ENCODE measurements at places on chromosomes 4 and X.
A peak's percentile ranks its signal among the peaks of the same experiment; 100 is the strongest.

- no peak for DNase-seq
Measured at GRCh38 chr4:53855581-53856250, 208.7 kb downstream of the CHIC2 start.

DNA sequence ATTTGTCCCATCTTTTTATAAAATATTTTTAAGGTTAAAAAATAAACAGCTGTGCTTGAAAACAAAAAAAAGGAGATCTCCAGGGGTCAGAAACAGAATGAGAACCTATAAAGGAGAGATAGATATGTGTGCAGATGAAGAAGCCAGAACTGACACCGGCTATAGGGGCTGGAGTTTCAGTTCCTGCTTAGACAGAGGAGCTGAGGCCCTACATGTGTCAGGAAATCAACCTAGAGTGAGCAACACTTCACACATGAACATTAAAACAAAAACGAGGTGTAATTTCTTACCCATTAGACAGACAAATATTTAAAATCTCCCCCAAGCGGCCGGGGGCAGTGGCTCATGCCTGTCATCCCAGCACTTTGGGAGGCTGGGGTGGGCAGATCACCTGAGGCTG is 17.8 kb upstream of the HUWE1 start:
- peak; percentile 44 for DNase-seq

DNA sequence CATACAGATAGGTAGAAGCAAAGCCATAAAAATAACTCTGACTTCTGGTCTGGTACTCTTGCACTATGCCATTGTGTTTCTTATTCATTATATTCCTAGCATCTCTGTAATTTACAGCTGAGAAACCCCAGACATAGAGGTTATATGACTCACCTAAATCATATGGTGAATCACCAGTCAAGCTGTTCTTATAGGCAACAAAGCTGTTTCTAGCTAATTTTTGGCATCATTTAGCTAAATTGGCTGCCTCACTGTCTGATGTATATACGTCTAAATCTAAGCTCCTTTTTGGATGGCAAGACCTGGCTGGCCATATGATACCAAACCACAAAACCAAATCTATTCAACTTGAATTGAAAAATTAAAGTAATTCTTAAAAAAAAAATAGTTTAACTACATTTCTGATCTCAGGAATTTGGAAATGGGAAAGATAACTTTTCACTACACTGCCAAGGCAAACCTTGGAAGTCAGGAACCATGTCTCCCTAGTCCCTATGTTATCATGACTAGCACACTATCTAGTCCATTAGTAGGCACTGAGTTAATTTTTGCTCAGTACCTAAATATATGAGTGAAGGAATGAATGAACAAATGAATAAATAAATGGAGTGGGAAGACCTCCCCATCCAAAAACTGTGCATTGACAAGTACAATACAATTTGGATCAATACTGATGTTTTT is 41.3 kb upstream of the STAG2 start:
- DNase-seq: no peak

DNA sequence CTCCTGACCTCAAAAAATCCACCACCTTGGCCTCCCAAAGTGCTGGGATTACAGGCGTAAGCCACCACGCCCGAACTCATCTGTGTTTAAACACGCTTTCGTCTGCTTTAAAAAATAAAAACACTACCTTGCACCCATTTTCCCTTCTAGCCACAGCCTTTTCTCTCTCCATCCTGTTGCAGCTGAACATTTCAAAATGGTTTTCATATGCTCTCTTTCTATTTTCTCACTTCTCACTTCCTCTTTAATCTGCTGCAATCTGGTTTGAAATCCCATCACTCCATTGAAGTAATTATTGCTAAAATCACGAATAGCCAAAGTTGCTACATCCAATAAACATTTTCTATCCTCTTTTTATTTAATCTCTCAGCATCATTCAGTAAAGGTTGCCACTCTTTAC is 70.0 kb downstream of the DCHS2 start:
- no peak for DNase-seq

- no peak for DNase-seq
Measured at GRCh38 chr4:124790471-124790870, 77.9 kb upstream of the ANKRD50 start.

GRCh38 chr4:137393044-137393443 is 139.2 kb downstream of the PCDH18 start:
- no peak for DNase-seq

DNA sequence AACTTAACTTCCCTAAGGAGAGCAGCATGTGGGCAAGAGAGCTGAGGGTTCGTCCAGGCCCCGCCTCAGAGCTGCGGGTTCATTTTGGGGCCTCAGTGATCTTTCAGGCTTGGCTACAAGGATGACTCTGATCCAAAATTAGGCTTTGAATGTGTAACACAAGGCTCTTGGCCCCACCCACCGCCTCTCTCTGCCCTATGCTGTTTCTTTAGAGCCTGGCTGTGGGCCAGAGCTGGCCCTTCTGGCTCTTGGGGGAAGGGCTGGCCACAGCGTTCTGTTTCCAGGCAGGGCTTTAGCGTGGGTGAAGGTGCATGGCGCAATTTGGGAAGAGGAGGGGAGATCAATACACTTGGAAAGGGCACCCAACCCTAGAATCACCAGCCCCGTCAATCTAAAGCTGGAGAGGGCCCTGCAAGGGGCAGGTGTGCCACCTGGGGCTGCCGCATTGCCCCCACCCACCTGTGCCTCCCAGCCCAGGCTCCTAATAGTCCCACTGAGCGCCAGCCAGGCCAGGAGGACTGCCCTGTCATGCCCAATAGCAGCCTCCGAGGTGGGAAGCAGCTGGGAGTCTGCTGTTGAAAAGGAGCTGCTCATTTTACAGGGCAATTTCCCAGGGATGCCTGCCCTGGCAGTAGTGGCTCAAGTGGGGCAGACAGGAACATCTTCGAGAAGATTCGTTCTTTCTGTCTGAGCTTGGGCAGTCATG is 84.5 kb upstream of the MAML3 start:
- DNase-seq: no peak

- no peak for DNase-seq
Measured at GRCh38 chrX:131607792-131608369, 64.0 kb downstream of the OR13H1 start.

DNA sequence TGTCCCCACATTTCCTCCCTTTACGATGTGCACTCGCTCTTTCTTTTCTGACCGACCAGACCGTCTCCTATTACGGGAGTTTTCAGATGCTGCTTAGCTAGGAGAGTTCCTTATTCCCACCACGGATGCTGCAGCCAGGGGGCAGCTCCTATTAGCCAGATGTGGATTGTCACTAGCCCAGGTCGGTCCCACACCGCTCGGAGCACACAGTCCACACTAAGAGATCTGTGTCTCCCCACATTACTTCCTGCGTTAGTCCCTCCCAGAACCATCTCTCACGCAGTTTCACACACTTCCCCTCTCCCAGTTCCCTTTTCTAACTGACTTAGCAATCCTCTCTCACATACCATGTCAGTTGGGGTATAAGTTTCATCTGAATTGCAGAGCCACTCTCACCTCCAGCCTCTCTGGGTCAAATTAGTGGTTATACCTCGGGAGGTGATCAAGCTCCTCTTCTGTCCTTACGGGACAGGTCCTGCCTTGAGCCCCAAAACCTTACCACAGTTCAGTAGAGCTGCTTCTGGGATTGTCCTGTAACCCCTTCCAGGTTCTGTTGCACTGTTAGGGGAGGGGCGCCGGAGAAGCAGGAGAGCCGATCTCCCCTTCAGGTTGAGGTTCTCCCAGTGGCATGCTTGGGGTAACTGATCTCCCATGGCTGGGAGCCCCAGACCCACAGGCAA is 28.2 kb downstream of the SULT1E1 start:
- DNase-seq: peak; percentile 34

- no peak for DNase-seq
Measured at GRCh38 chrX:136778916-136779315, 1.8 kb downstream of the ARHGEF6 start.

DNA sequence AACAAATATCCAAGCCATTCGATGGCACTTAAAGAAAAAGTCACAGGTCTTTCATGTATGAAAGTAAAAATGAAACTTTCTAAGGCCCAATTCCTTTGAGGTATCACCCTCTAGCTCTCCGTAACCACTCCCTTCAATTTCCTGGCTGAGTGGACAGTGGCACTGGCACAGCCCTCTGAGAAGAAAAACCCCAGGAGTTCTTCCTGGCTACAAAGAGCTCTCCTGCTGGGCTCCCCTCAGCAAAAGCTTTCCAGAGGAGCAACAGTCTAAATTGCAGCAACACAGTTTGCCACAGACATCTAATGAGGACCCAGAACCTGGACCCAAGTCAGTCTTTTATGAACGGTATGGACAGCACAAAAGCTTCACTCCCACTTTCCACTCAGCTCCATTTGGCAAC is 71.8 kb downstream of the FUNDC1 start:
- DNase-seq: no peak

DNA sequence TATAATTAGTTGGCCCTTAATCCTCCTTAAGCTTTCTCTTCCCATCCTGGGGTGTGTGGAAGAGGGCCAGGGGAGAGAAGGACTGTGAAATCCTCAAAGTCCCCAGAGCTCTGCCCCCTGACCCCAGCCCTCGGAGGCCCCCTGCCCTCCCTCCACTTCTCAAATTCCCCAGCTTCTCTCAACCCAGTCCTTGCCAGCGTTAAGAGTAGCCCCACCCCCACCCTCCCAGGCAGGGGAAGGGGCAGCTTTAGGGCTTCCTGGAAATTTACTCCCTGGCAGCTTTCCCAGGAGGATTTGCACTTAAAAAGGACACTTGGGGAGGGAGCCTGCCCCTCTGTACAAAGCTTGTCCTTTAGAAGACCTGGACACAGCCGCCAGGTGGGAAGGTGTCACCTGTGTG is 11.8 kb upstream of the CD40LG start:
- no peak for DNase-seq

DNA sequence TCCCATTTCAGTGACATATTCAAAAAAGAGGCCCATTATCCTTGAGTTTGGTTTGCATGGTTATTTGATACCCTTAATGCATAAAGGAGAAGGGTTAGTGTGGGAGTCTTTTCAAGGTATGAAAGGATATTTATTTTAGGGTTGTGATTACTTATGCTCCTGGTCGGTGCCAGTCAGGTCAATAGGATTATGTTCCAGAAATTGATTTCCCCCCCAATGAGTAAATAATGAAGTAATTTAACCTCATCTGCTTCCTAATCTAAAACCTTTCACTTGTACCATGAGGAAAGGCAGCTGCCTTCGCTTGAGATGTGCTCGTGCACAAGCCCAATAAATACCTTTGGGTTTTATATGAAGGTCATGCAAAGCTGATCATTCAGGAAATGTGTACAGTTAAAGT is 55.0 kb upstream of the NR0B1 start:
- DNase-seq: no peak

DNA sequence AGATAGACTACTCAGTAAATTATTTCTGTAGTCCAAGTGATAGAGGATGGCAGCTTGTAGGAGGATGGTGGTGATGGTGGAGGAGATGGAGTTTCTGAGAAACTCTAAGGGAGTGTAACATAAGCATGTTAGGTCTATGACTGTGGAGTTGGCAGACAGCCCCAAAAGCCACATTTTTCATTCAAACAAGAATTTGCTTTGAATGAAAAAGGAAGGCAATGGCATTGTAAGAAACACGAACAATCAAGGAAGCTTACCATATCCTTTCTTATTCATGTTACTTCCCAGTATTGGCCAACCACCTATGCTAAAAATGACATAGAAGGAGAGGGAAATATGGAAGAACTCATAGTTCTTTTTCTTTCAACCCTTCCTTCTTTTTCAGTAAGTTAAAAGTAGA is 18.7 kb upstream of the SEC24B start:
- DNase-seq: no peak

GRCh38 chrX:135740681-135741149 is 27.3 kb downstream of the CT45A1 start:
- peak; percentile 45 for DNase-seq

DNA sequence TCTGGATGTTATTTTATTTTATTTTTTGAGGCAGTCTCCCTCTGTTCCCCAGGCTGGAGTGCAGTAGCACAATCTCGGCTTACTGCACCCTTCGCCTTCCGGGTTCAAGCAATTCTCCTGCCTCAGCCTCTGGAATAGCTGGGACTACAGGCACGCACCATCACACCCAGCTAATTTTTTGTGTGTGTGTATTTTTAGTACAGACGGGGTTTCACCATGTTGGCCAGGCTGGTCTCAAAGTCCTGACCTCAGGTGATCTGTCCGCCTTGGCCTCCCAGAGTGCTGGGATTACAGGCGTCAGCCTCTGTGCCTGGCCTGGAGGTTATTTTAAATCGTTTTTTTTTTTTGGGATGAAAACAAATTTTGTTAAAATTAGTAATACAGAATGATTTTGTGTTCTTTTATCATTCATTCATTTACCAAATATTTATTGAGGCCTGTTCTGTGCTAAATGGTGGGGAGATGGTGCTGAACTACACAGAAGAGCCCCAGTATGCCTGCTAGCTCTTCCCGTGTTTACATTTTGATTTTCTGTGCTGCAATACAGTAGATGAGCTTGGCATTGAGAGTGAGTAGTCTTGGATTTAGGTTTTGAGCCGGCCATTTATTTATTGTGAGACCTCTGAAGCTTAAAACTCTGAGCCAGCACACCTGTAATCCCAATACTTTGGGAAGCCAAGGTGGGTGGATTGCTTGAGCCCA is 22.7 kb downstream of the ADD1 start:
- no peak for DNase-seq

DNA sequence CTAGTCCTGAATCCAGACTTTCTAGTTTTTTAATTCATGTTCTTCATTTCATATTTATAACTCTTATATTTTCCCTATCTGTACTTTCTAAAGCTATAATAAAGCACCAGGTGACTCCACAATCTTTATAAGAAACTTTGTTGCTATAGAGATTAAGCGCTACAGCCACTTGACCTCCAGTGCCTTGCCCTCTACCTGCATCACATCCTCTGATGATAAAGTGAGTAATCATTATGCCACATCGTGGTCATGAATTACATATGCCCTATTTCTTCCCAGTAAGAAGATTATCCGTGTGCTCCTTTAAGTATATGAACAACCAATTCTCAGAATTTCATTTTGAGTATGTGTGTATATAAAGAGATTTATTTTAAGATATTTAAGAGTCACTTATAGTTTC is 6.8 kb upstream of the DYNLT3 start:
- DNase-seq: no peak

DNA sequence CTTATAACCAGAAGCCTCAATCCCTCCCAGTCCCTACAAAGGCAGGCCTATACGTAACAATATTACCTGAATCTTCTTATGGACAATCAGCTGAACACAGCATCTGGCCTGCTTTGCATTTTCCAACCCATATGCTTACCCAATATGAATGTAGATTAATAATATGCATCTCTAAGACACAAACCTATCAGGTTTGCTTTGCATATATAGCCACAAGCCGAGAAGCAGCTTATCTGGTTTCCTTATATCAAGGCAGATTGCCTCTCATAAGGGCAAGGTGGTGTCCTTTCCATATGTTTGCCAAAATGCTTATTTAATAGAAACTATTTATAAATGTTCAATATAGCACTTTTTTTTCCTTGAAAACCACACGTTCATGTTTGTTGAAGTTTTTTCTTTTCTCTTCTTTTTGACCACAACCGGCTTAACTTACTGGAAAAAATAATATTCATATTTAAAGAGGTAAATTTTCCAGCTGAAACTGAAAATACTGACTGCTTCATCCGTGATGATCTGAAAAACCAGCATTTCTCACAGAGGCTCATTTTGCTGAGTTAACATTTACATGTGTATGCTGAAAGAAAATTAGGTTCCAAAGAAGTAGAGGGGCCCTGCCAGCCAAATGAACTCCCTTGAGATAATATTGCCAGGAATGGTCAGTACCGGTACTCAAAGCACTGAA is 3.8 kb downstream of the IL21 start:
- DNase-seq: no peak

GRCh38 chrX:107560041-107560440 is 68.3 kb upstream of the PRPS1 start:
- DNase-seq: no peak

GRCh38 chrX:85378461-85378860 is 1.0 kb downstream of the POF1B start:
- DNase-seq: no peak
